ENCODE measurements at places on chromosomes 3 and 15.

DNA sequence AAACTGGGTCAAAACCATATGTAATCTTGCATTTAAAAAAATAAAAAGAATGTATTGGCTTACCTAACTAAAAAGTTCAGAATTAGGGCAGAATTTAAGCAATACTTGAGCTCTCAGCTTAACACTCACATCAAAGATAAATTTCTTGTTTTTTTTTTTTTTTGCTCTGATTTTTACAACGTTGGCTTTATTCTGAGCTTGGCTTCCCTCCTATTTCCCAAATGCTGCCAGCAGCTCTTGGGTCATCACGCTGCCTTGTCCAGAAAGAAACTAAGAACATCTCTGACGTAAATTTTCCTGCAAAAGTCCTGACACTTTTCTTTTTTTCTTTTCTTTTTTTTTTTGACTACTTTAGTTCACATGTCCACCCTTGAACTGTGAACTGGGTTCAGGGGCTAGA is 150.6 kb upstream of the TGFBR2 start:
- no peak for DNase-seq

GRCh38 chr15:34013746-34014145 is 25.3 kb downstream of the AVEN start:
- DNase-seq: no peak

DNA sequence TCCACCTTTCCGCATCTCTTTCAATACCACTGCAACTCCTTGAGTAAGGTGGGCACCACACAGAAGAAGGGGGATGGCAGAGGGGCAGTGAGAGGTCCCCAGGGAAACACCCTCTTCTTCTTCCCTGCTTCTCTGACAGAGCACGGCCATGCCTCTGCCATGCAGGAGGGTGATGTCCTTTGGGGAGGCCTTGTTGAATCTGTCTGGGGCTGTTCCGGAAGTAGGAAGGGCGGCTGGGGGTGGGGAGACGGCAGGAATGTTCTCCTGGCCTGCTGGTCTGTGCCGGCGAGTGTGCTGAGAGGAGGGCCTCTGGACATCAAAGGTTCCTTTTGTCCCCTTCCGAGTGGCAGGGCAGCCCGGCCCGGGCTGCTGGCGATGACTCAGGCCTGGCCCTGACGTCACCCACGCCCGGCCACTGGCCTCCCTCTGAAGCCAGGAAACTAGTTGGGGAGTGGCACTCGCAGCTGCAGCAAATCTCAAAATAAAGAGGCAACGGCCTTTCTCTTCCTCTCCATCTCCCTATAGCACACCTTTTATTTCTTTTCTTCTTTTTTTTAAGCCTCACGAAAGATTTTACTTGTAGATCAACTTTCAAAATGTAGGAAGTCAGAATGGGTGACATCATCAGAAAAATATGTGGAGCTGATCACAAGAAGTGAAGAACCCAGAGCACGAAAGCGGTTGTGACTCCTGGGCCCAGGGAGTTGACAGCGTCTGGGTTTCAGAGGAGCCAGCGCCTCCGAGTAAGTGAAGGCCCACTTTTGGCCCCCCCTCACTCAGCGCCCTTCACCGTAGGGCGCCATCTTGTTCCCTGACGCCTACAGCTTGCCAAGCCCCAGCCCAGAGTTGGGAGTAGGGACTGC is at the start of gene ZBTB38:
Gene ZBTB38, plus strand, starts transcription at position 443 of the 863 bp plus-strand sequence. CDS start 73,885 bp downstream, outside the sequence.
- peak; percentile 84 for DNase-seq

DNA sequence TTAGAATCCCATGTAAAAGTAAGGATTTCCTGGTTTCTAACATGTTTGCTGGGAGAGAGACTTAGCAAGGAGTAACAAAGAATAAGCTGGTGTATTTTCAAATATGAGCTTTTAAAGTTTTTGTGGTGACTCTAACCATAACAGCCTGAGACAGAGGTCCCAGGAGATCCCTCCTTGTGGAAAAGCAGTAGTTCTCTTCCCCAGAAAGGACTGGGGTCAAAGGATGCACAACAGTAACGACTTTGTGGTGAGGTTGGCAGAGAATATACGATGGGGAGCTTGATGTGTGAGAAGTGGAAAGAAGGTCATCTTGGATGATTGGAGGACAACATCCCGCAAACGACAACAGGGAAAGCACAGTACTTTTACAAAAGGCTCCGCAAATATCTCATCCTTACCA is 38.2 kb downstream of the ABHD5 start:
- DNase-seq: no peak

- DNase-seq: no peak
These were observed 530.2 kb downstream of the SOX2 start for GRCh38 chr3:182241766-182242488.

DNA sequence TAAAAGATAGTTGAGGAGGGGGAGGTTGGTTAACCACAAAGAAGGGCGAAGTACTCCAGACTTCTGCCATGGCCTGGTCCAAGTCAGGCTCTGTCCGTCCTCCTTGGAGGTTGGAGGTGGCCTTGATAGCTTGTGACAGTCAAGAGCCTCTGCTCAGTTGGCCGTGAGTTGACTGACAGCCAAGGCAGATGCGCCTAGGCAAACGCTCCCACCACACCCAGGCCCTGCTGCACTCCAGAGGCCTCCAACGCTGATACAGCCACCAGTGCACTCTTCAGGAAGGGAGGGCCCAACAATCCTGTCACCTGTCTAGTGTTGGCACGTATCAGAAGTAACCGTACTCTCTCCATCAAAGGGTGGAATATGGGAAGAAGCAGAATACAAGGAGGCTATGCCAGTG is 9.3 kb downstream of the RBPMS2 start:
- DNase-seq: no peak

GRCh38 chr15:31477851-31478701 is 151.4 kb downstream of the KLF13 start:
- no peak for DNase-seq

DNA sequence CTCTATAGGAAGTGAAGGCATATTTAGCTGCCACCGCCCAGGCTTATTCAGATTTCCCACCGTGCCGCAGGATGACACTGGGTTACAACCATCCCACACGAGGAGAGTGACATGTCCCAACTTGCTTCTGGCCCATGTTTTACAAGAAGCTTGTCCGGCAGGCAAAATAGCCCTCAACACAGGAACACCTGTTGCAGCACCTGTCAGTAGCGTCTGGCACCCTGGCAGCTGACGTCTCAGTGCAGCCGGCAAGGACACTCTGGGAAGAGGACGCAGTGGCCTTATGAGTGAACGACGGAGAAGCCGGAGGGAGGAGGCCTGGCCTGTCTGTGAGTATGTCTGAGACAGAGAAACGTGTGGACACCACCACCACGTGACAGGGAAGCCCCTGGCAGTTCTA is 32.1 kb downstream of the FAM174B start:
- DNase-seq: peak; percentile 27

- no peak for DNase-seq
These were observed 11.0 kb downstream of the MRPL3 start for GRCh38 chr3:131491775-131492174.

DNA sequence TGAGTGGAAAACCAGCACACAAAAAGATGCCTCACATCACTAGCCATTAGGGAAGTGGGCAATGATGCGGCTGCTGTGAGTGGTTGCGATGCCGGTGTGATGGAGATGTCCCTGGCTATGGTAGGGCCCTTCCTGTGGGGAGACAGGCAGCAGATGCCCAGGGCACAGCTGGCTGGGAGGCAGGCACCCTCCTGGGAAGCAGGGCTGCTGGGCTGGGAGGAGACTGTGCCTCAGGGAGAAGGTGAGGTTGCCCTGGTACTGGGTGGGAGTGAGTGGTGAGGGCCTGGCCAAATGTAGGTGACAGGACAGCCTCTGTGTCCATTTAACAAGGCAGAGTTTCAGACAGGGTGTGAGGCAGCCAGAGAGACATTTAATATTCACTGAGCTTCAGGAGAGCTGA is 335.6 kb downstream of the OCA2 start:
- no peak for DNase-seq

DNA sequence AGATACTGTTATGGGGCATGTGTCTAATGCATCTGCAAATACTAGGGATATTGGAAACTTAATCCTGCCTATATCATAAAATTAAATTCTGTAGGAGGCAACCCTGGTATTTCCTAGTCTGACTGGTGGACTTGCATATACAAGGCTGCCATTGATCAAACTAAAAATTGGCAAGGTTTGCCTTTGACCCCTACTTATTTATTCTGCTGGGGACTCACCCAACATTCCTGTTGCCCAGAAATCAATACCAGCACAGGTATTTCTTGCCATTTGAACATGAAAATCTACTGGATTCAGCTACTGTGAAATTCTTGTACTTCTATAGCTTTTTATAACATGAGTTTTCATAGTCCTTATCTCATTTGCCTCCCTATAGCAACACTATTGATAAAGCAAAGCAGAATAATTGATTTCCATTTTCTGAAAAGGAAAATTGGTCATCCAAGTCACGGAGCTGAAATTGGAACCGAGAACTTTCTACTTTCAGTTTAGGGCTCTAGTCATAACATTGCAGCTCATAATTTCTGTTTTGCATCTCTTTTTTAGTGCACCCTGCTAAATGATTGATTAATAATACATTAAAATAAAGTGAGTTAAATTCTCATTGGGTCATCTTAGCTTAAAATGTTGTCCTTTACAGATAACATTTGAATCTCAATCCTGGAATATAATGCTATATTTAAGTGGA is 365.2 kb downstream of the MFSD1 start:
- DNase-seq: no peak

- DNase-seq: no peak
These were observed 17.5 kb downstream of the SENP7 start for GRCh38 chr3:101495552-101495951.

DNA sequence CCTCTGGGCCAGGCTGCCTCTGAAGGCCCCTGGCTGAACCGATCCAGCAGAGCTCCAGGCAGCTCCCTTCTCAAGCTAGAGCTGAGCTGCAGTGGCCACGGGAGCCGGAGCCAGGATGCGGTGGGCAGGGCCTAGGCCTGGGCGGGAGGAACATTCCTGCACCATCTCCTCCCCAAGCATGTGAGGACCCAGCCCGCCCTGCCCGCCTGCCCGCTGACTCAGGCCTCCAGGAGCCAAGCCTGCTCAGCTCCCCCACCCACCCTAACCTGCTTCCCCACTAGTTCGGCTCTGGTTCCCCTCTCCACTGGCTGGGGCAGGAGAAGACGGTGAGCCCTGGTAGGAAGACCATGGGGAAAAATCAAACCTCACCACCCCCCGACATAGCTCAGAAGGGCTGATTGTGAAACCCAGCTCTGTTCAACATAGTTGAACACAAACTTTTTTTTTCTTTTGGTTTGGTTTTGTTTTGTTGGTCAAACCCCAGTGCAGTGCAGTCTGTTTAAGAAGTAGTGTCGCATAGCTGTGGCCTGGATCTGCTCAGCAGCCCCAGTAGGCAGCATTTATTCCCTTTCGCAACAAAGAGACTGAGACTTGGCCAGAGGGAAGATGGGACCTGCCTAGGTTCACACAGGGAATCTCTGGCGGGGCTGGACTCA is 13.5 kb downstream of the SNX33 start:
- DNase-seq: peak; percentile 96

DNA sequence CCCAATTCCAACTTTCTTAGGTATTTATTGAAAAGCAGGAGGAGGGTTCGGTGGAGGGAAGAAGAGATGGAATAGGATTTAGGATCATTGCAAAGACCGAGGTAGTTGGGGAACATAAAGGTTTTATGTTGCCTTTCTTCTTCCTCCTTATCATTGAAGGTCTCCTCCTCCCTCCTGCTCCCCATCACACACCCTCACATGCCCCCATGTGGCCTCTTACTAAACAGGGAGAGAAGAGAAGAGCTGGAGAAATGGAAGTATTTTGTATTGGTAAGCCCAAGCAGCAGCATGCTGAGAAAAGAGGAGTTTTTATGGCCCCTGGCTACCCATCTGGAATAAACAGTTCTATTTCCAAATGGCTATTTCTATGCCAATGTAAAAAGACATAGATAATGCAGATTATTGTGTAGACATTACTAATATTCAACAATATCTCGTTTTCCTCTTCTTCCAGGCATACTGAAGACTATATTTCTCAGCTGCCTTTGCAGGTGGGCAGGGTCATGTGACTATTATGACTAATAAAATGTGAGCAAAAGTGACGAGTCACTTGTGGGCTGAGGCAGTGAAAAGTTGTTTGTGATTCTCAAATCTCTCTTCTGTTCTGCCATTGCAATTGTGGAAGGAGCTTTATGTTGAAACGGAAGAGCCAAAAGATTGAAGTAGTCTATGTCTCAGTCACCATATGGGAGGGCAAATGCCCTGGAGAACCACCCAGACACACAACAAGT is 5.2 kb upstream of the GPR176 start:
- peak; percentile 30 for DNase-seq

- no peak for DNase-seq
These were observed 752.9 kb upstream of the ARPP21 start for GRCh38 chr3:34886443-34886842.

DNA sequence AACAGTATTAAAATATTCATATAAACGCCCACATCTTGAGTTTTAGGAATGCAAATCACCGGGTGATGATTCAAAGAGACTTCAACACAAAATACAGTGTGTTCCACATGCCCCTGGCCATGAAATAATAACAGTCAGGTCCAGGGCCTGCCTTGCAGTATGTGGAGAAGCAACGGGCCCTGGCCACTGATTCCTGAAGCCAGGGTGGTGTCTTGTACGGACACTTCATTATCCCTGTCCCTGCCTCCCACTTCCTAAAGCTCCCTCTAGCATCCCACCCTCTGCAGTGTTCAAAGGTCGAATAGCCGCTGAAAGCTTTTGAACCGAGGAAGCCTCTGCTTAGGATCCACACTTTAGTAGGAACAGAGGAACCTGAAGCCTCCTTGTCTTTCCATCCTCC is 50.4 kb upstream of the PCSK6 start:
- DNase-seq: no peak

- no peak for DNase-seq
These were observed 726.0 kb upstream of the CFAP20DC start for GRCh38 chr3:59775761-59776325.

- no peak for DNase-seq
These were observed 9.1 kb downstream of the PLA2G4D start for GRCh38 chr15:42085236-42085605.

GRCh38 chr3:132356568-132356967 is 39.4 kb downstream of the ACP3 start:
- no peak for DNase-seq

All from RWPE1 (cell line).